ENCODE measurements at places on chromosomes 5 and 9.

GRCh38 chr5:181223729-181224389, 778 bp downstream of the TRIM41 start:
- no peak for DNase-seq

DNA sequence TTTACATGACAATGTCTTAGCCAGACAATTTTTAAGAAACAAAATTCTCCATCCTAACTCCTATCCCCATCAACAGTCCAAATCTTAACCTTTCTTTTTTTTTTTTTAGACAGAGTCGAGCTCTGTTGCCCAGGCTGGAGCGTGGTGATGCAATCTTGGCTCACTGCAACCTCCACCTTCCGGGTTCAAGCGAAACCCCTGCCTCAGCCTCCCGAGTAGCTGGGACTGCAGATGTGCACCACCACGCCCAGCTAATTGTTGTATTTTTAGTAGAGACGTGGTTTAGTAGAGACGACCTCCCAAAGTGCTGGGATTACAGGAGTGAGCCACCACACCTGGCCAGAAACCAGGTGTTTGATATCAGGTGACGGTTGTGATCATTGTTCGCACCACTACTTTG, 10.2 kb downstream of the ABL1 start:
- DNase-seq: no peak

GRCh38 chr9:130341128-130341527, 75.6 kb downstream of the HMCN2 start:
- no peak for DNase-seq

DNA sequence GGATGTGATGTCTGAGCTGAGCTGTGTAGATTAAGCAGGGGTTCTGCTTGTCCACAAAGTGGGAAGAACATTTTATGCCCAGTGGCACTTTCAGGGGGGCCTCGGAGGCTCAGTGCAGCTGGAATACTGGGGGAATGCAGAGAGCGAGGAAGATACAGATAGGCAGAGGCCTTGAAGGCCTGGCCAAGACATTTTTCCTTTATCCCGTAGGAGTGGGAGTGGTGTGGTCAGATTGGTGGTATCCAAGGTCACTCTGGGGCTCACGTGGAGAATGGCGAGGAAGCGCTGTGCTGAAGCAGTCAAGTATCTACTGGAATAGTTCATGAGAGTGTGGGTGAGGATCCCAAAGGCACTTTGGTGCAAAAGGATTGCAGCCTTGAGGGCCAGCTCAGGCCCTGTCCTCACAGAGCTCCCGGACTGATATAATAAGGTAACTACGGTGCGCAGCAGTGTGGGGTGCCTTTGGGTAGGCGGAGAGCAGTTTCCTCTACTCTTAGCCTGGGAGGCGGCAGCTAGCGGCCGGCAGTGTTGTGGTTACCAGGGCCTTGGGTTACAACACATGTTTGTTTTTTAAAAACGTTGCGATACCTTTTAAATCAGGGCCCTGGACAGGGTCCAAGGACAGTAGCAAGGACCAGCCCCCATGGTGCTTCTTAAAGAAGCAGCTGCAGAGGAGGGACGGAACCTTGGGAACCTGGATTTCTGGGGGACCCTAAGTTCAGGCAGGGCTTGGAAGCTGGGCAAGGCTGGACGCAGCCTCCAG, 10.8 kb upstream of the CCDC69 start:
- peak; percentile 33 for DNase-seq
